Renal cortical epithelial cell (primary cell): ENCODE measurements at places on chromosomes 3 and 15. TPM values are rescaled to one million over a fixed set of nuclear protein-coding genes. Genes with fewer than 3 reads are reported as not detected.

DNA sequence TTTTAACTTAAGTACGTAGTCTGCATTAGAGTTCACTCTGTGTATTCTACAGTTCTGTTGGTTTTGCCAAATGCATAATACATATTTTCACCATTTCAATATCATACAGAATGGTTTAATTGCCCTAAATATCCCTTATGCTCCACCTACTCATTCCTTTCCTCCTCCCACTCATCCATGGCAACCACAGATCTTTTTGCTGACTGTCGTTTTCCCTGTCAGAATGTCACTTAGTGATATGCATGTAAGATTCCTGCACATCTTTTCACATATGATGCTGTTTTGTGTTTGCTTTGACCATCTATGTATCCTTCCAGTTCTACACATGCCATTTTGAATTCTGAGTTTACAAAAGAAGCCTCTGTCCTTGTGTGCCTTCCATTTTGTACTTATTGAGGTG lies 36.7 kb downstream of the EPHA3 start:
- no peak for DNase-seq

GRCh38 chr3:36941658-36942057 lies 3.2 kb downstream of the TRANK1 start:
- DNase-seq: no peak

DNA sequence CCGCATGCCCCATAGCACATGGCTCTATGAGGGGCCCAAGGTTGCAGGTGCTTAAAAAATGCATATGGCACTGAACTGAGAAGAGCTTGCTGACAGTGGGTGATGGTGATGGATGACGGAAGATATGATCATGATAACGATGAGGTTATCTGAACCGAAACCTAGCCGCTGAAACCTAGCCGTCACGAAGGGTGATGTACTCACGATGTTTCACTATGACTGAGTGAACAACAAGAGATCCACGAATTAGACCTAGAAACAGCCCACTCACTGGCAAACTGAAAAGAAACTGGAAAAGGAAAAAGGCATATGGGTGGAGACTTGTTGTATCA lies 57.6 kb upstream of the BCL6 start:
- no peak for DNase-seq

- no peak for DNase-seq
Observed at GRCh38 chr3:127165694-127166485, 27.0 kb upstream of the PRR23E start.

Gene P2RY1
- total RNA-seq: 0.05 and 0.17 TPM in 2 replicates
